Right atrium auricular region (tissue), 2 donors: ENCODE measurements at places on chromosomes 7 and 10. TPM values are rescaled to one million over a fixed set of nuclear protein-coding genes. Genes with fewer than 3 reads are reported as not detected.
A peak's percentile ranks its signal among the peaks of the same experiment; 100 is the strongest.

DNA sequence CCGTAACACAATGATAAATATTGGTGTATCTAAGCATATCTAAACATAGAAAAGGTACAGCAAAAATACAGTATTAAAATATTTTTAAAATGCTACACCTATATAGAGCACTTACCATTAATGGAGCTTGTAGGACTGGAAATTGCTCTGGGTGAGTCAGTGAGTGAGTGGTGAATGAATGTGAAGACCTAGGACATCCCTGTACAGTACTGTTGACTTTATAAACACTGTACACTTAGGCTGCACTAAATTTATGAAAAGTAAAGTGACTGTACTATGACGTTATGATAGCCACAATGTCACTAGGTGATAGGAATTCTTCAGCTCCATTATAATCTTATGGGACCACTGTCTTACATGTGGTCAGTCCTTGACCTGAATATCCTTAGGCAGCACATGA lies 147.0 kb downstream of the GLI3 start:
- no peak for DNase-seq
- no peak overlapping the region for H3K4me3 ChIP-seq
- no peaks in the 10 kb centered on the region for H3K4me1 ChIP-seq
- no peaks in the 10 kb centered on the region for H3K36me3 ChIP-seq
- no peak overlapping the region for H3K27ac ChIP-seq

DNA sequence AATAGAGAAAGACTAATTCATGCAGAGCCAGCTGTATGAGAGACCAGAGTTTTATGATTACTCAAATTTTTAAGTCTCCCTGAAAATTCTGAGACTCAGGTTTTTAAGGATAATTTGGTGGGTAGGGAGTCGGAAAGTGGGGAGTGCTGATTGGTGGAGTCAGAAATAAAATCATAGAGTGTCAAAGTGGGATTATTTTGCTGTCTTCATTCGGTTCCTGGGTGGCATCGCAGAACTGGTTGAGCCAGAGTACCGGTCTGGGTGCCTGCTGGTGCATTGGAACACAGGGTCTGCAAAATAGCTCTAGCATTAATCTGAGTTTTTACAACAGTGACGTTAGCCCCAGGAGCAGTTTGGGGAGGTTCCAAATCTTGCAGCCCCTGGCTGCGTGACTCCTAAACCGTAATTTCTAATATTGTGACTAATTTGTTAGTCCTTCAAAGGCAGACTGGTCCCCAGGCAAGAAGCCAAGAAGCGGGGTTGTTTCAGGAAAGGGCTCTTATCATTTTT lies 32.4 kb downstream of the GPRIN2 start:
- H3K4me3 ChIP-seq: no peak overlapping the region
- H3K27me3 ChIP-seq: no peaks in the 10 kb centered on the region
- peaks cover 7% of the 10 kb centered on the region for H3K4me1 ChIP-seq
- H3K27ac ChIP-seq: no peak overlapping the region

DNA sequence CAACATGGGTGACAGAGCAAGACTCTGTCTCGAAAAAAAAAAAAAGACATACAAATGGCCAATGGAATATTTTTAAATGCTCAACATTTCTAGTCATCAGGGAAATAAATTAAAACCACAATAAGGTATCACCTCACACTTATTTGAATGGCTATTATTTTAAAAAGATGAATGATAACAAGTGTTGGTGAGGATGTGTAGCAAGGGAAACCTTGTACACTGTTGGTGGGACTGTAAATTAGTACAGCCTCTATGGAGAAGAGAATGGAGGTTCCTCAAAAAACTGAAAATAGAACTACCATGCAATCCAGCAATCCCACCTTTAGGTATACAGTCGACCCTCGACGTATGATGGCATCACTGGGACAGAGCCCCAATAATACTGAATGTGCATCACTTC lies 65.4 kb upstream of the DIP2C start:
- no peaks in the 10 kb centered on the region for H3K27me3 ChIP-seq
- DNase-seq: no peak
- no peaks in the 10 kb centered on the region for H3K36me3 ChIP-seq
- no peak overlapping the region for H3K4me3 ChIP-seq
- no peaks in the 10 kb centered on the region for H3K4me1 ChIP-seq
- H3K27ac ChIP-seq: no peak overlapping the region

DNA sequence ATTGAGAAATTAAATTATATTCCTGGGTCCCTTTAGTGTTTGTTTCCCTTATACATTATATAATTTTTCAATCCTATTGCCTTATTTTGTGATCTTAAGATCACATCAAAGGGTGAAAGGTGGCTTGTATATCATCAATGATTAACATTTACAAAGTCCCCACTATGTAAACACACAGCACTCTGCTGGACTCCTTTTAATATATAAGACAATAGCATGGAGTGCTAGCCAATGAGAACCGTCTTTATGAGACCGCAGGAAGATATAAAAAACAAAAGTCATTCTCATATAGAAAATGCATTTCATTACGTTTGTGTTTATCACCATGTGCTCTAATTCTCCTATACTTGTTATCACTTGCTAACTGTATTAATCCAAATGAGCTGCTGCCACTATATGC lies 108.5 kb downstream of the HOXA1 start:
- no peak overlapping the region for H3K27ac ChIP-seq
- no peak for DNase-seq
- H3K27me3 ChIP-seq: no peaks in the 10 kb centered on the region

DNA sequence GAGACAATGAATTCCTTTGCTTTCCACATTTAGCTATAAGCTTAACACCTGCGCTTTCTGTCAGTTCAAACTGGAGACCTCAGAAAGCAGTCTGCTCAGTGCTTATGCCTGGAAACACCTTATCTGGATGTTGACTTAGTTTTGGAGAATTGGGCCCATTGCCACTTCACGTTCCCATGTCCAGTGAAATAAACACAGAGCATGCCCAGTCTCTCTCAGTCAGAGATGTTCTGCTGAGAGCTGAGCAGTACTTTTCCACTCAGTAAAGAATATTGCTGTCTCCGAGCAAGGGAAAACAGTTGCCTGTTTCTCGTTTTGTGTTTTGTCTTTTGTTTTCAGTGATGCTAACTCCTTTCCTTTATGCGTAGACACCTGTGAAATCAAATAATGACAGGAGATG lies 83.2 kb upstream of the PRR15 start:
- H3K27me3 ChIP-seq: no peaks in the 10 kb centered on the region
- peak overlapping the region; percentile 20 for H3K4me3 ChIP-seq
- no peaks in the 10 kb centered on the region for H3K4me1 ChIP-seq
- DNase-seq: peak; percentile 67
- no peaks in the 10 kb centered on the region for H3K36me3 ChIP-seq
- H3K27ac ChIP-seq: peak overlapping the region; percentile 59

DNA sequence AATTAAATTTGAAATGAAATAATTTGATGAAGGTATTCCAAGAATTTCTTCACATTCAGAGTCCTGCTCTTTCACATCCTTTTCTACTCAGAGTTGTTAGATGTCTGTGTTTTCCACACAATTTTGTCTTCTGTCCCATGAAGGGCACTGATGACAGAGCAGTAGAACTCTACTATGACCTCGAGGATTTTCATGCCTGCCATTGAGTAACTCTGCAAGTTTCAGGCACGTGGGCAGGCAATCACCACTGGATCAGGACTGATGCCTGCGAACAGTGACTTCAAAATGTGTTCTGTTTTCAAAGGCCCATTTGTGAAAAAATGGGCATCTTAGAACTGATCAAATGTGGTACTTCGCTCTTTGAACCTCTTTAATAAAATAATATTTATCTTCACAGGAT lies 91.1 kb downstream of the CDK6 start:
- H3K36me3 ChIP-seq: no peaks in the 10 kb centered on the region
- H3K27ac ChIP-seq: no peak overlapping the region
- no peaks in the 10 kb centered on the region for H3K27me3 ChIP-seq
- H3K4me3 ChIP-seq: no peak overlapping the region

DNA sequence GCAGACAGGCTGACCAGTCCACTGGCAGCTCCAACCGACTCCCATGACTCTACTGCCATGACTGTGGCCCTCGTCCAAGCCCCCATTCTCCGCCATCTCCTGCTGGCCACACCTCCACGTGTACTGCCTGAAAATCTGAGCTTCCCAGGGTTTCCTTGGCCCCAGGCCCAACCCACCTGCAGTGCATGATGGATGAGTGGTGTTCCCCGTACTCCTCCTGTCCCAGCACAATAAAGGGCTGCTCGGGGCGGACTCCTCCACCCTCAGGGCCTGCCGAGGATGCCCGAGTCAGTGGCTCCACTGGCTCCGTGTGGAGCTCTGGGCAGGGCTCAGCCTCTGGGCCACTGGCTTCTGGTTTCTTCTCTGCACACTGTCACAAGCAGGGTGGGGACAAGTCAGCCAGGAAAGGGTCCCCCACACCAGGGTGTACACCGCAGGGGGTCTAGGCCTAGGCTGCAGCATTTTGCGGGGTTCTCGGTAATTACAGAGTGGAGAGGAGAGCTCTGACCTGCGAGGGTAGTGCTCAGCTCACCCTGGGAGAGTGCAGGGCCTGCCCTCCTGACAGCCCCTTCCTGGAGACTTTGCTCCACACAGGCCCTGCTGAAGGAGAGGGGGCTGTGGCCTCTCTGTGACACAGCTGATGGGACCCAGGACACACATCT lies 15.2 kb downstream of the WDR91 start:
- H3K36me3 ChIP-seq: peaks cover 58% of the 10 kb centered on the region
- peaks cover 2% of the 10 kb centered on the region for H3K4me1 ChIP-seq
- no peak overlapping the region for H3K4me3 ChIP-seq
- H3K27me3 ChIP-seq: no peaks in the 10 kb centered on the region
- H3K27ac ChIP-seq: no peak overlapping the region
- peak; percentile 21 for DNase-seq

GRCh38 chr10:79374312-79375191 lies 27.3 kb downstream of the PPIF start:
- no peaks in the 10 kb centered on the region for H3K36me3 ChIP-seq
- peak; percentile 80 for DNase-seq
- no peak overlapping the region for H3K4me3 ChIP-seq
- H3K27ac ChIP-seq: no peak overlapping the region

DNA sequence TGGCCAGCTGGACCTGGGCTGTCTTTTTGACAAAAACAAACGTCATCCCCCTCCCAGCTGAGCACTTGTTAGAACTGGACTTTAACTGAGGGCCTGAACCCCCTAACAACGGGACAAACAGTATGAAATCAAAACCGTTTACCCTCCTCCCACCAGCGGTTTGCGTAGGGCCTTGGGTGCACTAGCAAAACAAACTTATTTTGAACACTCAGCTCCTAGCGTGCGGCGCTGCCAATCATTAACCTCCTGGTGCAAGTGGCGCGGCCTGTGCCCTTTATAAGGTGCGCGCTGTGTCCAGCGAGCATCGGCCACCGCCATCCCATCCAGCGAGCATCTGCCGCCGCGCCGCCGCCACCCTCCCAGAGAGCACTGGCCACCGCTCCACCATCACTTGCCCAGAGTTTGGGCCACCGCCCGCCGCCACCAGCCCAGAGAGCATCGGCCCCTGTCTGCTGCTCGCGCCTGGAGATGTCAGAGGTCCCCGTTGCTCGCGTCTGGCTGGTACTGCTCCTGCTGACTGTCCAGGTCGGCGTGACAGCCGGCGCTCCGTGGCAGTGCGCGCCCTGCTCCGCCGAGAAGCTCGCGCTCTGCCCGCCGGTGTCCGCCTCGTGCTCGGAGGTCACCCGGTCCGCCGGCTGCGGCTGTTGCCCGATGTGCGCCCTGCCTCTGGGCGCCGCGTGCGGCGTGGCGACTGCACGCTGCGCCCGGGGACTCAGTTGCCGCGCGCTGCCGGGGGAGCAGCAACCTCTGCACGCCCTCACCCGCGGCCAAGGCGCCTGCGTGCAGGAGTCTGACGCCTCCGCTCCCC lies at the start of gene IGFBP1:
IGFBP1 (plus strand) TSS at position 304 of the 808 bp plus-strand sequence; CDS start at position 469, 165 bp downstream.
- no peaks in the 10 kb centered on the region for H3K36me3 ChIP-seq
- no peak within 1 kb of the TSS for H3K27ac ChIP-seq
- peak within 1 kb of the TSS; percentile 41 for H3K4me3 ChIP-seq
- H3K27me3 ChIP-seq: no peaks in the 10 kb centered on the region
- DNase-seq: no peak

GRCh38 chr7:29765490-29765889 lies 40.8 kb upstream of the WIPF3 start:
- no peak overlapping the region for H3K4me3 ChIP-seq
- H3K36me3 ChIP-seq: no peaks in the 10 kb centered on the region
- DNase-seq: no peak
- no peaks in the 10 kb centered on the region for H3K27me3 ChIP-seq
- H3K27ac ChIP-seq: no peak overlapping the region

DNA sequence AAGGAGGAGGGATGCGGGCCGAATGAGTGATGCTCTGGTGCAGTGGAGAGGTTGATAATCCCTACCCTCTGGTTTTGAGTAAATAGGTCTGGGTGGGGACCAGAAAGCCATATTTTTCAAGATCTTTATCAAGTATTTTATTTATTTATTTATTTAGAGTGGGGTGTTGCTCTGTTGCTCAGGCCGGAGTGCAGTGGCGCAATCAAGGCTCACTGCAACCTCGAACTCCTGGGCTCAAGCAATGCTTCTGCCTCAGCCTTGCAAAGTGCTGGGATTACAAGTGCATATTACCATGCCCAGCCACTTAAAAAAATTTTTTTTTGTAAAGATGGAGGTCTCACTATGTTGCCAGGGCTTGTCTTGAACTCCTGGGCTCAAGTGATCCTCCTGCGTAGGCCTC lies 21.6 kb downstream of the SVIL start:
- no peaks in the 10 kb centered on the region for H3K27me3 ChIP-seq
- H3K27ac ChIP-seq: no peak overlapping the region
- H3K4me3 ChIP-seq: no peak overlapping the region

GRCh38 chr10:74058071-74058470 lies 60.2 kb downstream of the VCL start:
- no peak for DNase-seq
- H3K4me1 ChIP-seq: no peaks in the 10 kb centered on the region
- no peak overlapping the region for H3K4me3 ChIP-seq
- H3K36me3 ChIP-seq: peaks cover 11% of the 10 kb centered on the region
- no peaks in the 10 kb centered on the region for H3K27me3 ChIP-seq
- H3K27ac ChIP-seq: peak overlapping the region; percentile 85

DNA sequence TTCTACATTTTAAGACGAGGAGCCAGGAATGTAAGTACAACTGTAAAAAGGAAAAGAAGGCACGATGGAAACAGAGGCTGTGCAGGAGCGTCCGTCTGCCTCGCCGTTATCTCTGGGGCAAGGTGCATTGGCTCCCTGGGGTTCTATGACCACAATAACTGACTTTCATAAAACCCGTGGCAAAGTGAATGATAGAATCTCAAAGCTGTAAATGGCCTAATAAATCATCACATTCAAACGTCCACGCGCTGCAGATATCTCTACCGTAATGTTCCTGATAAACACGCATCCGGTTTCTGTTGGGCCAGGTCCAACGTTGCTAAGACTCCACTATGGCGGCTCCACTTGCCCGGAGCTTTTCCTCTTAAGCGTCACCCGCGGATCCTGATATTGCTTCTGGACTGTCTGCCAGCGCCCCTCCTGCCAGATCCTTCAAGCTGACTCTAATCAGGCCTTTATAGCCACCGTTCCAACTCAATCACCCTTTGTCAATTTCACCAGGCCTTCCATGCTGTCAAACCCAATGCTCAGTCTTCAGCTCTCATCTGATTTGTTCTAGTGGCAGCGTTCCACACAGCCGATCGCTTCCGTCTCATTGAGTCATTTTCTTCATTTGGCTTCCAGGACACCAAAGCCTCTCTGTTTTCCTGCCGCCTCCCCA lies 265.6 kb upstream of the FOXK1 start:
- H3K27me3 ChIP-seq: no peaks in the 10 kb centered on the region
- H3K4me1 ChIP-seq: no peaks in the 10 kb centered on the region
- H3K4me3 ChIP-seq: peak overlapping the region; percentile 9
- H3K36me3 ChIP-seq: no peaks in the 10 kb centered on the region

MLXIPL gene
- 1.3 TPM for total RNA-seq

AGR2 gene
- not detected for total RNA-seq

NPC1L1 gene
- total RNA-seq: not detected

NRP1 gene
- total RNA-seq: 83.1 TPM

PRKG1 gene
- total RNA-seq: 31.1 TPM

SEMA3D gene
- 1.4 TPM for total RNA-seq

GDF2 gene
- total RNA-seq: 0.16 TPM

CFAP70 gene
- 0.71 TPM for total RNA-seq

AKR1D1 gene
- total RNA-seq: not detected

INA gene
- total RNA-seq: not detected
